Activated naive CD4-positive, alpha-beta T cell treated with anti-CD3 and anti-CD28 coated beads, Interleukin-2, amount 10 ng/mL, durations not matched to agents 7 days and 5 days (primary cell): ENCODE measurements at places on chromosomes 16 and 17.

DNA sequence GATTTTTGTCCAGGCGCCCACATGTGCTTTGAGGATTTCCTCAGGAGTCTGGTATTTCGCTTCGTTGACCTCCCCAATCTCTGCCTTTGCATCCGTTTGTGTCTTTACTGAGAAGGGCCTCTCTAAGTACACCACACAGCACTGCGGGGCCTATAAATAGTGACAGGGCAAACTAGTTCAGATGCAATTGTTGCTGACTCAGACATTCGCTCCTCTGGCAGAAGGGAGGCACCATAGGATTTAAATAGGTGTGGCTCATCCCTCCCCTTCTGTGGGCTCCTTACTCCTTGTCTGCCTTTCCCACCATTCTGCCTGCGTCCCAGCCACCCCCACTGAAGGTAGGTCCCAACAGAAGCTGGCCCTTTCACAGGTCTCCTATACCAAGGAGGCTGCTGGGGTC lies 192.3 kb downstream of the SHISA9 start:
- no peak for DNase-seq

DNA sequence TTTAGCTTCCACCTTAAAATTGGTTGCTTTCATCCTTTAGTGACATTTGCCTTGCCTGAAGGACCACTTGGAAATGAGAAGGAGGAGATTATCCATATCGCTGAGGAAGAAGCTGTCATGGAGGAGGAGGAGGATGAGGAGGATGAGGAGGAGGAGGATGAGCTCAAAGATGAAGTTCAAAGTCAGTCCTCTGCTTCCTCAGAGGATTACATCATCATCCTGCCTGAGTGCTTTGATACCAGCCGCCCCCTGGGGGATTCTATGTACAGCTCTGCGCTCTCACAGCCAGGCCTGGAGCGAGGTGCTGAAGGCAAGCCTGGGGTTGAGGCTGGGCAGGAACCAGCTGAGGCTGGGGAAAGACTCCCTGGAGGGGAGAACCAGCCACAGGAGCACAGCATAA lies 11.5 kb upstream of the TMEM106A start:
- no peak for DNase-seq

DNA sequence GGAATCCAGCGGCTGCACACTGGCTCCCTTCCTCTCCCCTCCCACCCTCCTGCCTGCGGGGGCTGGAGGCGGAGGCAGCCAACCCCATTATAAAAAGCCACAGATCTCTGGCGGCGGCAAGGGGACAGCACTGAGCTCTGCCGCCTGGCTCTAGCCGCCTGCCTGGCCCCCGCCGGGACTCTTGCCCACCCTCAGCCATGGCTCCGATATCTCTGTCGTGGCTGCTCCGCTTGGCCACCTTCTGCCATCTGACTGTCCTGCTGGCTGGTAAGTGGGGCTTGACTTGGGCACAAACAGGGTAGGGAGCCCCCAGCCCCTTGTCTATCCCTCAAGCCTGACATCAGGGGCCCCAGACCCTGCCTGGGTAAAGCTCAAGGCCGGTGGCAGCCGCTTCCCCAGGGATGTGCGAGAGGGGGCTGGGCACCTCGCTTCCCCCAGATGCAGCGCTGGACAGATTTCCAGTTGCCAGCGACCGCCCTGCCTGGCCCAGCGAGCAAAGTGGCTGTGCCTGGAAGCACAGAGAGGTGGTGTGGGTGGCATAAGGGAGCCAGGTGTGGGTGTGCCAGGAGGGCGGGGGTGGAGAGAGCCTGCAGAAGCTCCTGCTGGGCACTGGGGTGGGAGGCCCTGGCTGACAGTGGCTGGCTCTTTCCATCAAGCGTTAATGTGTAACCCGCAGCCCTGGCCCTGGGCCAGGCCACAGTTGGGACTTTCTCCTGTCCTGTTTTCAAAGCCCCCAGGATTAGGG lies at the start of gene CX3CL1:
Gene CX3CL1 (plus strand): TSS at position 119 of the 745 bp plus-strand sequence. CDS start 79 bp downstream, at position 198.
- DNase-seq, result no peak

- DNase-seq, result no peak
Observed at GRCh38 chr17:10620823-10621222, 36.3 kb downstream of the MYH3 start.

DNA sequence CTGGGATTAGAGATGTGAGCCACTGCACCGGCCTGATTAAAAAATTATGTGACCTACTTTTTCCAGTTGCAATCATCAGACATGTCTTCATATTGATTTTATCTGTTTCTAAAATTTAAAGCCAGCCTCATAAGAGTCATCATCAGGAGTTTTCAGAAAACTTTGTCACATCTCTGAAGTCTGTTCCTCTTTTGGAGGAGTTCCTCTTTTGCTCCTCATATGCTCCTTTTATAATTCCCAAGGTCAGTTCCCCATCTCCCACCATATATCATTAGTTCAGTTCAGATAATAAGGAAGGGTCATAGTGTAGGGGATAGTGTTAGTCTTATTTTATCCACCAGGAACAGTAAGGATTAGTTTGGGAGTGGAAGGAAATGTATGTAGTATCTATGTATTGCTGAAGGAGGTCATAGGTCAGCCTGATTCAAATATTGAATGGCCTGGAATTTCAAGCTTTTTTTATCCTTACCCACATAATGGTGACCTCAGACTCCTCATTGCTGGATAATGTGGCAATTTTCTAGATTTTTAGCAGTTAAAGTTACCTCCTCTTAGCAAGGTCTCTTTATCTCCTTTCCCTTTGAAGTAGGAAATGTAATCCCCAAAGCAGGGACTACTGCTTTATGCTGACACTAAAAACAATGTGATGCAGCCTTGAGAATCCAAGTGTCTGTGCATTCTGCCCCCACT lies 13.8 kb upstream of the DUSP14 start:
- no peak for DNase-seq

- DNase-seq, result no peak
Observed at GRCh38 chr16:81535679-81536360, 91.2 kb downstream of the CMIP start.

GRCh38 chr17:10757067-10757466 lies 27.2 kb upstream of the TMEM220 start:
- no peak for DNase-seq

DNA sequence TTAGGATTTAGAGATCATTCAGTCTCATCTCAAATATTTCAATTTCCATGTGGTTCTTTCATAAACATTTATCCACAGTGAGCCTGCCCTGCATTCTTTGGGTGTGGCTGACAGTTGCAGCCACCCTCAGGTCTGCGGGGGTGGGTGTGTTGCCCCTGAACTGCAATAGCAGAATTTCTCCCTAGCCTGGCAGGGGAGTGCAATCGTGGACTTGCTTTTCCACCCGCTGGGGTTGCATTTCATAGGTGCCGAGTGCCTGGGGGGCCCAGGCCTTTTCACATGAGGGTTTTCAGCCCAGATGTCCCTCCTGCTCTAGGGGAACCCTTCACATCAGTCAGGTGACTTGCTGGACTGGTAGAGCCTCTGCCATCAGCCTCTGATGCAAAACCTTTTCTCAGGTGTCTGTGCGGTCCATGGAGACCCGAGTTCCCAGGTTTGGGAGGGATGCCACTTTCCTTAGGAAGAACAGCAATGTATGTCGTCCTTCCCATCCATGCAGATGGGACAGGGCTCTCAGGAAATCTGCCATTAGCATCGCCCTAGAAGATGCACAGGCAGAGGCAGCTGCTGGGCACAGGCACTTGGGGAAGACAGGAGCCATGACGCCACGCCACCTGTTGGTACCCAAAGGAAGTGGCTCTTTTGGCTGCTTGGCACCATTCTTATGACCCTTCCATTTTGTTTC lies 2.4 kb upstream of the USP36 start:
- peak; percentile 79 for DNase-seq

DNA sequence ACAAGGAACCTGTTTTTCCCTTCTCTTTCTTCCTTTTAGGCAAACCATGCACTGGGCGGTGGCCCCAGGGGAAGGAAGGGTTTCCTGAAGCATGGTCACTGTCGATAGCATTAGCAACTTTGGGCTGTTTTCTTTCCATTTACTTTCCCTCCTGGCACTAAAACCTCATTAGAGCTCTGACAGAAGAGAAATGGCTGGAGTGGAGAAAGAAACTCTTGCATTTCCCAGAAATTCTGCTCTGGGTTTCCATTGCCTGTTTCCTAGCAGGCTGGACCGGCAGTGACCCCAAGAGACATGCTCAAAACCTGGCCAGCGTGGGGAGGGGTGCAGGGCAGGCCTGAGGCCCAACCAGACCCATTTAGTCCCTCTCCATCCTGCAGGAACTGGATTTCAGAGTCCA lies 230.7 kb upstream of the CCL2 start:
- no peak for DNase-seq

DNA sequence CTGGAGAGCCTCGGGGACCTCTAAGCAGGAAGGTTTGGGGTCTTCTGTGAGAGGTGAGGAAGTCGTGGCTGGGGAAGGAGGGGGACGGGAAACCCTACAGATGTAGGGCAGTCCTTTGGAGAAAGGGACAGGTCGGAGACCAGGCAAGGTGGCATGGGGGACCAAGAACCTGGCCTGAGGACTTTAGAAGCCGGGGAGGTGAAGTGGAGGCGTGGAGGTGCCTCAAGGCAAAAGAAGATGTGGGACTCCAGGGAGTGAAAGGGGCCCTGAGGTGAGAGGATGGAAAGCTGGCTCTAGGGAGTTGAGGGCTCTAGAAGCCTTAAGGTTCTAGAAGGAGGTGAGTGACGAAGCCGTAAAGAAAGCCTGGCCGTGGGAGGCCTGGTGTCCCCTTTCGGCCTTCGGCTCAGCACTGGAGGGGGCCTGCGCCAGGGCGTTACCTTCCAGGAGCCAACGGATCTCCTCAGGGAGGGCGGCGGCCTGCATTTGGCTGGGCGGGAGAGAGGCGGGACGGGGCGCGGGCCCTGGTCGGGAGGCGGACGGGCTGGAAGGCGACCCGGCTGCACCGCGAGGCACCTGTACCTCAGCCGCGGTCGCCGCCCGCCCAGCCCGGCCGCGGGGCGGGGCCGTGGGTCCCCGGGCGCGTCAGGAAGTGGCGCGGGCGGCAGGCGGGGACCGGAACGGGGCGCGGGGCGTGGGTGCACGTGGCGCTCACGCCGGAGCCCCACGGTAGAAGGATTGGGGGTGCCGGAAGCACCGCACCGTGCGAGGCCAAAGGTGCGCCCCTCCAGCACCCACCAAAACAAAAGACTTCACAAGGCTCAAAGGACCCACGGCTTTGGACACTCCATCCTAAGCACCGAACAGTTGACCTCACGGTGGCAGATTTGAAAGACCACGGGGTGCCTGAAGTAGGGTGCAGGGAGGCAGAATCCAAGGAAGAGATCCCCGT lies at the start of gene SKAP1:
Gene SKAP1 (minus strand): TSS at position 577 of the 949 bp plus-strand sequence.
- peak; percentile 77 for DNase-seq

GRCh38 chr16:7887316-7887715 lies 554.7 kb downstream of the RBFOX1 start:
- no peak for DNase-seq

GRCh38 chr17:28900986-28901726 lies 1.7 kb downstream of the DHRS13 start:
- no peak for DNase-seq
